ENCODE measurements at places on chromosomes 1 and 21.

DNA sequence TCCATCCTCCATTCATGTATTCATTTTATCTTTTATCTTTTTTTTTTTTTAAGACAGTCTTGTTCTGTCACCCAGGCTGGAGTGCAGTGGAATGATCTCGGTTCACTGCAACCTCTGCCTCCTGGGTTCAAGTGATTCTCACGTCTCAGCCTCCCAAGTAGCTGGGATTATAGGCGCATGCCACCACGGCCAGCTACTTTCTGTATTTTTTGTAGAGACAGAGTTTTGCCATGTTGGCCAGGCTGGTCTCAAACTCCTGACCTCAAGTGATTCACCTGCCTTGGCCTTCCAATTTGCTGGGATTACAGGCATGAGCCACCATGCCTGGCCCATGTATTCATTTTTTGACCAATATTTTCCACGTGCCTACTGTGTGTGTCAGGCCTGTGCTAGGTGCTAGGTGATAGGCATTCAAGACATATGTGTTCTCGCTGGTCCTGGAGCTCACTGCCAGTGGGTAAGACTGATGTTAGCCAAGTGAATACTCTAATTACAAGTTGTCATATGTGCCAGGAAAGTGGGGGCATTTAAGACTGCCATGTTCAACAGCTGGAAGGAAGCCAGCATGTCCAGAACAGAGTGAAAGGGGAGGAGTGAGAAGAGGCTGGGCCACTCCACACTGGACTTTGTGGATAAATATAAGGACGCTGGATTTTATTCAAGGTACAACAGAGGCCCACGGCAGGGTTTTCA is 5.3 kb upstream of the CELSR2 start:
- DNase-seq, result no peak

GRCh38 chr21:29385934-29386520 is 87.3 kb downstream of the BACH1 start:
- DNase-seq, result no peak

GRCh38 chr1:39575191-39576015 is 1.2 kb downstream of the PABPC4 start:
- peak; percentile 30 for DNase-seq

GRCh38 chr1:66371233-66372005 is 162.5 kb upstream of the SGIP1 start:
- DNase-seq, result no peak
